ENCODE measurements at places on chromosomes 13 and 19.

- peak; percentile 73 for DNase-seq
Observed at GRCh38 chr19:47436712-47437401, 17.5 kb upstream of the MEIS3 start.

DNA sequence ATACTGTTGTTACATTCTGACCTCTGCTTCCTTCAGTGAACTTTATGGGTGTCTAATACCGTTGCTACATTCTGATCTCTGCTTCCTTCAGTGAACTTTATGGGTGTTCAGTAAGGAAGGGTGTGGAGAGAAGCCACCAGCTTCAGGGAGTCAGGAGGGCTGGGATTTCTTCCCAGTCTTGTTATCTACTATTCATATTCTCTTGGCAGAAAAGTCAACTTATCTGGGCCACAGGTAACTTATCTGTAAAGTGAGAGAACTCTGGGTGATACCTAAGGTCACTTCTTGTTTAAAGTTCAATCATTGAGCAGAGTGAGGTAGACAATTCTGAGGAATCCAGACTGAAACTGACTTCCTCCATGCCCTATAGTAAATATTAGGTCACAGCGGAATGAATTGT is 71.2 kb upstream of the STK24 start:
- no peak for DNase-seq

GRCh38 chr19:15324791-15325519 is 7.4 kb downstream of the BRD4 start:
- DNase-seq: no peak

- DNase-seq: no peak
Observed at GRCh38 chr13:44818428-44818827, 170.8 kb downstream of the NUFIP1 start.

DNA sequence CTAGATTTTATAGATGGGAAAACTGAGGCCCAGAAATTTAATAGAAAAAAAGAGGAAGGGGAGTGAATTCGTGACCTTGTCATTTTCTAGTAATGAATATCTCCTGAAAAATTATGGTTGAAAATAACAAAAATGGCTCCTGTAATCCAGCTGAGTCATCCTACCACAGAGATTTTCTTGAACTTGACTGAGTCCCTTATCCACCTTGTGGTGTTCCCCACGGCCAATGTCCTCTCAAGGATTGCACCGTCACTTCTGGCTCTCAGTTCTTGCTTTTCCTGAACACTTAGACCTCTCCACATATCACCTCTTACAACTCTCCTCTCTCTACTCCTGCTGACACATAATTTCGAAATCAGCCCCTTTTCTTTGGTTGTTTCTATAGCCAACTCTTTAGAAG is 1.2 kb upstream of the KATNAL1 start:
- DNase-seq: no peak

DNA sequence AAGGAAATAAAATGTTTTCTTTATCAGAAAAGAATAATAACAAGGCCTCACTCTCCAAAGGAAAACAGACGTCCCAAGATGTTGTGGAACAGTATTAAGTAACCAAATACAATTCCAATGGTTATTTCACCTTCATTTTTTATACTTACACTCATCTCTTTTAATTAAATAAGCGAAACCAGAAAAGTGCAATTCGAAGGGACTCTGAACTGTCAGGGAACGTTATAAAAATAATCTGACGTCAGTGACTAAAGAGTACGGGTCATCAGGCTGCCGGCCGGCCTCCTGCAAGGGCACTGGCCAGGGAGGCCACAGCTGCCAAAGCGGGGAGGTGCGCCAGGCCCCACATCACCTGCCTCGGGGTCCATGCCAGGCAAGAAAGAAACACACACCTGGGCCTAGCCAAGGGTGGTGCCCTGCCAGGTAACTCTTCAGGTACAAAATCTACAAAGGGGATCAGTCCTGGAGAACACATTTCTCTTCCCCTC is 61.2 kb downstream of the CDADC1 start:
- DNase-seq: no peak

DNA sequence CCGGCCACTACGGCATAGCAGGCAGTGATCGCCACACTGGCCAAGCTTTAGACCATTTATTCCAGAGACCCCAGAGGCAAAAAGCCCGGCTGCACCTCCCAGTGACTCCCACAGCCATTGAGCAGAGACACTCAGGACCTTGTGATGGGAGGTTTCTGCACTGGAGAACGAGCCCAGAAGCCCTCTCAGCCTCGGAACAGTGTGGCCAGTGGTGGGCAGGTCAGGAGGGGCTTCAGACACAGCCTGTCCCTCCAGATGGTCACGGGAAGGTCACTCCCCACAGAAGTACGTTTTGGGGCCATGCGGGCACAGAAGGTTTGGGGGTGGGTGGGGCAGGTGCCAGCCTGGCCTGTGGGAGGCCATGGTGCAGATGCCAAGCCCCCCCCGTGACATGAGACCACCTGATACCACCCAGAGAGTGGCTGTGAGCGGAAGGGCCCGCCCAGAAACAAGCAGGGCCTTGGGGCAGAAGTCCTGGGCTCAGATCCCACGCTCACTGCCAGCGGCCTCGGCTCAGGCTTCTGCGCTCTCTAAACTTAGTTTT is 599 bp upstream of the F10 start:
- DNase-seq: no peak

- DNase-seq: no peak
Observed at GRCh38 chr19:18667531-18668251, 15.8 kb upstream of the CRTC1 start.

- DNase-seq: no peak
Observed at GRCh38 chr13:29515372-29515771, 80.1 kb downstream of the SLC7A1 start.

- no peak for DNase-seq
Observed at GRCh38 chr13:34076943-34077703, 259.2 kb downstream of the RFC3 start.

GRCh38 chr19:11191273-11191755 is 6.0 kb downstream of the KANK2 start:
- DNase-seq: no peak

- DNase-seq: no peak
Observed at GRCh38 chr19:40216013-40216776, 2.0 kb downstream of the TTC9B start.

GRCh38 chr19:52398081-52398441 is 412 bp downstream of the ZNF528 start:
- DNase-seq: no peak

- DNase-seq: no peak
Observed at GRCh38 chr13:110306340-110306959, 507 bp downstream of the COL4A1 start.

GRCh38 chr19:10872546-10873107 is 1.3 kb downstream of the CARM1 start:
- no peak for DNase-seq

DNA sequence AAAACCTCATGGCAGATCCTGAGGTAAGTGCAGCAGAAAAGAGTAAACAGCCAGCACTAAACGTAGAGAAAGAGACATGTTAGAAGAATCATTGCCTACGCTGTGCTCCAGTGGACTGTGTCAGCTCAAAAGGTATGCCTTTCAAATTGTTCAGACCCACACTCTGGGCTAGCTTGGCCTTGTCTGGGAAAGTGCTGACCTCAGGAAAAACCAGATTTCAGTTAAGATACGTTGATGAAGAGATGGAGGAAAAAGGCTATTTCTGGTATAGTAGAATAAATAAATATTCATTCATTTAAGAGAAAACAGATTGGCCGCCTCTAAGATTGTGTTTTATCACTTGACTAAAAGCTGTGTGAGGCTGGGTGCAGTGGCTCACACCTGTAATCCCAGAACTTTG is 9.6 kb upstream of the SUCLA2 start:
- DNase-seq: no peak

DNA sequence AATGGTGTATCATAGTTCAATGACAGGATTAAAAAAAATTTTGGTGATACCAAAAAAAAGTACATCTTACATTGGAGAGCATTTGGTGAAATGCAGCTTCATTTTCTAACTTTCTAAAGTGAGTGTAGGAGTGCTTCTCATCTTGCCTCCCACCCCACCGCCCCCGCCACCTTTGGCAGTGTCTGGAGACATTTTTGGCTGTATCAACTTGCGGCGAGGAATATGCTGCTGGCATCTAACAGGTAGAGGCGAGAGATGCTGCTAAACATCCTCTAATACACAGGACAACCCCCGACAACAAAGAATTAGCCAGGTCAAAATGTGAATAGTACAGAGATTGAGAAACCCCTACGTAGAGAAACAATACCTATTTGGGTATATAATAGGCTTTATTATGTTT is 1.7 kb downstream of the DLEU7 start:
- no peak for DNase-seq

- no peak for DNase-seq
Observed at GRCh38 chr19:7618348-7618747, 11.0 kb downstream of the XAB2 start.

DNA sequence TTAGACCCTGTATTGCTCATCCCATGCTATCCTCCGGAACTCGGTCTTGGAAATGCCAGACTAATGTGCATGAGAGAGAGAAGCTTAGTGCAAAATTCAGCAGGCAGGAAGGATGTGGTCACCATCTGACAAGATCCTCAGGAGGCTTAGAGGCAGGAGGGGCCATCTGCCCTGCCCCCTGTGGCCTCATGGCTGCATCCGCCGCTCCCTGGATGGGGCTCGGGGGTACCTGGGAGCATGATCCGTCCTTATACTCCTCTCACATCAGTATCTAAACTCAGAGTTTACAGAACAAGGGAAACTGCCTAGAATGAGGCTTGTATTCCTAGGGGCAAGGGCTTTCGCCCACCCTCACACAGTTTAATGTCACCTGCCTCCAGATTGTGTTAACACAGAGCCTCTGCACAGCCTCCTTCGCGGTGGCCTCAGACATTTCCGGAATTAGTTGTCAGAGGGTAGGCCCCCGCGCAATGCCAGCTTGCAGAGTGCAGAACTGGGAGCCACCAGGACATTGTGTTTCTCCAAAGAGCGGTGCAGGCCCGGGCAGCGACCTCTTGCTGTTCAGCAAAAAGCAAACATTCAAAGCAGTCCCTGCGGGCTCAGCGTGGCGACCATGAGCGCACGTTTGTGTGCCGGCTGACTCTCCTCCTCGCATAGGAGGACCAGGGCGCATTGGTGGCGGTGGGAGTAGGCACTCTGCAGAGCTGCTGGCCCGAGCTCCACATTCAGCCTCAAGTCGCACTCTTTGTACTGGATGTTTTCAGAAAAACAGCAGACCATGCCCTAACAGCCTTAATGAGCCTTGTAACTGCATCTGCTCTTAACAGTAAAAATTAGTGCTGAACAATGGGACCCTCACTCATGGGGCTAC is 39.1 kb downstream of the GPR12 start:
- peak; percentile 9 for DNase-seq

GRCh38 chr13:106595625-106596024 is 27.7 kb upstream of the ARGLU1 start:
- DNase-seq: no peak

DNA sequence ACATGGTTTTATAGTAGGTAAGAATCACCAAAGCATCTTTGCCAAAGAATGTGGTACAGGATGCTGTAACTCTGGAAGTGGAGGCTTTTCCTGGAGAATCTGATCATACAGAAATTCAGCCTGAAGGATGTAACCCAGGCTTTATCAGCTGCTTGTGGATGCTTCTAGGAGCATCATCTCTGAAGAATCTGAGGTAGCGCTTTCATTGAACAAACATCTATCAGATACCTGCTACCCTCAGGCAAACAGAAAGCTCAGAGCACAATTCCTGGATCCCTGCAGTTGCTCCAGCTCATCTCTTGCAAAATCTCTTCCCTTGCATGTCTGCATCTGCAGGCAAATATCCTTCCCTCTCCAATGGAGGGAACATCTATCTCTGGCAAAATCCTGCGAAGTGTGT is 9.3 kb downstream of the FAM124A start:
- no peak for DNase-seq

DNA sequence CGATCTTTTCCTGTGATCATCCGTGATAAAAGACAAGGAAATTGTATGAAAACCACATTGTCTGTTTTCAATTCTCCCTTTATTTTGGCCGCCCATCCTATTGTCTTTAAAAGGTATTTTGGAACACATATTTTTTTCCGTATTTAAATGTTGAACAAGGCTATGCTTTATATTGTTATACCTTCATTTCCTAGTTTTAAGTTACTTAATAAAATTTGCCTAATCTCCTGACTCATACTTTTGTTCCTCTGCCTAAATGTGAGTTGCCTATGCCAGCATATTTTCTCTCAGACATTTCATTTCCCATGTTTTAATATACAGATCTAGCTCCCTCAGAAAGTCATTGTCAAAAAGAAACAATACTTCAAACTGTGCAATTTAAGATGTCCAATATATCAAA is 104.2 kb downstream of the SLITRK6 start:
- no peak for DNase-seq

- DNase-seq: no peak
Observed at GRCh38 chr19:31118287-31118955, 230.8 kb downstream of the TSHZ3 start.

DNA sequence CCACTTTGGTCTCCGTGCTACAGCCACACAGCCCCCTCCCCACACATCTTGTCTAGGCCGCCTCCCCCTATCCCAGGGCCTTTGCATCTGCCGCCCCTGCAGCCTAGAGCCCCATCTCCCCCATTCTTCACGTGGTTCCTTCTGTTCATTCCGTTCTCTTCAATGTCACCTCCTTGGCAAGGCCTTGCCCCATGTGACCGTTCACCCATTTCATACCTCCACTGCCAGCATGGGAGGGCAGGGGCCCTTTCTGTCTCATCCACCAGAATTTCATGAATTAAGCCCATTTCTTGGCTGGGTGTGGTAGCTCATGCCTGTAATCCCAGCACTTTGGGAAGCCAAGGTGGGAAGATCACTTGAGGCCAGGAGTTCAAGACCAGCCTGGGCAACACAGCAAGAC is 15.7 kb upstream of the HNRNPM start:
- DNase-seq: no peak

DNA sequence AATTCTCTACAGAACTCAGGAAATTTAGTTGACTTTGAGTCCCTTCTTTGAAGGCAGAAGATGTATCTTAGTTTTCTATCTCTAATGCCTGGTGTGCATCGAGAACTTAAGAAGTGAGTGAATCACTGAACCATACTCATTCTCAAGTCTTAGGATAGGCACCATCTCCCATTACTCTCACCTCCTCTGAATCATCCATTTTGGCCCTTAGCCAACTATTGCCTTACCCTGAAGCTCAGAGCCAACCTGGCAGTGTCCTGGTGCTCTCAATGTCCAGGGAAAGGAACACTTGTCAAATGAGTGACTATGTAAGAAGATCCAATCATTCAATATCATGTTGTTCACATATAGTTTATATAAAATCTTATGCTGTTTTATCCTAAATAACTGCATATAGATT is 146.6 kb downstream of the RGCC start:
- no peak for DNase-seq

GRCh38 chr13:112990783-112991182 is 21.8 kb downstream of the MCF2L start:
- DNase-seq: no peak

GRCh38 chr19:33310606-33311325 is 8.4 kb upstream of the CEBPA start:
- DNase-seq: no peak
